IPS DF 19.7 (cell line): ENCODE measurements at places on chromosomes 16 and 17.

GRCh38 chr16:79721270-79721669 lies 120.7 kb upstream of the MAF start:
- DNase-seq, result no peak

DNA sequence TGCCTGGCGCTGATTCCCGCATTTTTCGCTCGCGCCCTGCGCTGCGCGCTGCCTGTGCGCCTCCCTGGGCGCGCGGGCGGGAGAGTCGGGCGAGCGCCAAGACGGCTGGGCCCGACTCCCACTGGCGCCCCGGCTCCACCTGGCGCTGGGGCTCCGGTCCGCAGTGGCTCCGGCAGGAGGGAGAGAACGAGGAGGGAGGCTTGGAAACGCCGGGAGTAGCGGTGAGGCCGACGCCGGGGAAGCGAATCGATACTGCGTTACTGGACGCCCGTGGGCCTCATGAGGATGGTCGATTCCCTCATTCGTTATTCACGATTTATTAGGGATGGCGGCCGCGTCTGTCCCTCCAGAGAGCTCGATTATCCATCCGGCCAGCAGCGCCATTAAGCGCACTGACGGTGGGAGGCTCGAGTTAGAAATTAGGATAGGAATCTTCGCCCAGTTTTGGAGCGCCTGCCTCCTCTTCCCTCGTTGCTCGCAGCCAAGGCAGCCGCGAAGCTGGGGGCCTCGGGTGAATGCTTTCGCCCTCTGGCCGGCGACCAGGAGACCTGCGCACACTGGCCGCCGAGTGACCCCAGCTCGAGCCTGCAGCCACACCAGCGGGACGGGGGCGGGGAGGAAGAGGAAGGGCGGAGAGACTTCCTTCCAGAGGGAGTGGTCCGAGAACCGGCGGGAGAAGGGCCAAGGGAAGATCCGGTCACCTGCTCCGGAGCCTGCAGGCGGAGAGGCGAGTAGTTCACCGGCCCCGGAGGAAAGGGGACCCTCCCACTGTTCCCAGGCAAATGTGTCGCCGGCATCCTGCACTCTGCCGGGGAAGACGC lies 1.3 kb upstream of the PCGF2 start:
- no peak for DNase-seq

DNA sequence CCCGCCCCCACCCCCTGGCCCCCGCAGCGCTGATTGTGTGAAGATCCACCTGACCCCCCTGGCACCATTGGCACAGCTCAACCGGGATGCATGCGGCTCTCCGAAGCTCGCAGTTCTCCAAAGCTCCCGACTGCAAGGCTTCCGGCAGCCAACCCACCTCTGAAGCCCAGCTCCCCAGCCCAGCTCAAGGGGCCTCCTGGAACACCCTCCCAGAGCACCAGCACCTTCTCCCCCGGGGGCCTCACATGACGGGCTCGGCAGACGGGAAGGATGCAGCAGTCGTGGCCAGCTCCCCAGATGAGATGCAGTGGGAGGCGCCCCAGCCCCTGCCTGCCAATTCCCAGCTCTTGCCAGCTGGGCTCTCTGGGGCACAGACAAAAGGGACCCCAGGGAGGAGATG lies 215.3 kb downstream of the ZNF423 start:
- no peak for DNase-seq

DNA sequence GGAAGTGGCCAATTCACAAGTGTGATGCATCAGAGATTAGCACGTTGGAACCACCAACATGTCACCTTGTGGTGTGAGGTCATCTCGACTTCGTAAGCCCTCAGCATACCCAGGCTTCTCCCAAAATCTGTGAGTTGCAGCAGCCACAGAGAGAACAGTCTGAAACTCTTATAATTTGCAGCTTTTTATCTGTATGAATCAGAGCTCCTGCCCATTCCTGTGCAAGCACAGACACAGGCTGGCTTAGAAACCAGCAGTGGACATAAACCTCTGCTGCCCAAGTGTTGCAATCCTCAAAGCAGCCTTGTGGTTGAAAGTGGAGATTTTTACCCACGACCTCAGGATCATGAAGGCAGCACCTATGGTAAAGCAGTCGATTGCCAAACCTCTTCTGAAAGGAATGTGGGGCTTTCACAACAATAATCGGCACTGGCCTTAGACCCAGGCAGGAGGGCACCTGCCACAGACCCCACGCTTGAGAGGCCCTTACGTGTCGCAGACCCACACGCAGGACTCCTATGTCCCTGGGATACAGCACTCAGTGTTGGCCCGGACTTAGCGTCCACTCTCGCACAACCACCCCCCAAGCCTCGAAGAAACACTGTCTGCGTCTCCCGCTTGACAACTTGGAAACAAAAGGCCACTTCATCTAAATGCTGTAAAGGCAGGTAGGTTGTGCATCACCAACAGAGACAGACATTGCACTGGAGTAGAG lies 24.5 kb upstream of the OSGIN1 start:
- DNase-seq, result no peak

GRCh38 chr16:84950906-84951305 lies 60.4 kb downstream of the ZDHHC7 start:
- no peak for DNase-seq

- no peak for DNase-seq
Observed at GRCh38 chr16:12000032-12000431, 23.5 kb downstream of the SNX29 start.

- DNase-seq, result no peak
Observed at GRCh38 chr16:62720651-62721050, 684.4 kb upstream of the CDH8 start.

DNA sequence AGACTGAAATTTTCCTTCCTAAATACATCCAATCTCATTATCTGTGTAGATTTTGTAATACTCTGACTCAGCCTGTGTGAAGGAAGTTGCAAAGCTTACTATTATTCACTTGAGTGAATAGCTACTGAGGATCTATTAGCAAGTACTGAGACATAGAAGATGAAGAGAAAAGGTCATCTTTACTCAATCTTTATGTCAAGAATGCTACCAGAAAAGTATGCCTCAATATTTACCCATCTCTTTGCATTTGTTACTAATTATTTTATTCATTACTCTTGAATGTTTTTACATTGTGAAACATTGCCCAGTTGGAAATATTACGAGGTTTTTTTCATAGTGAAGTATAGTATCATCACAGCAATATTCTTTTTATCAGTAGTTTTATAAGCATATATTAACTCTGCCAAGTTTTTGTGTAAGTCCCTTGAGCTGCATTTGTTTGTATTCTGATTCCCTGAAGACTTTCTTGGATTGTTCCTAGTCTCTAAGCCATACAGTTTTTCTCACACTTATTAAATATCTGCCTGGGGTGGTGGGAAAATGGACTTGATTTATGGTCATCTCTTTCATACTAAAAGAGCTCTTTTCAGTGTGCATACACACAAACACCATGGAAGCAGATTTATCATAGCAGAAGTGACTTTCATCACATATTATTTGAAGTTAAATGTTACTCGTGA lies 110.4 kb downstream of the MRTFB start:
- DNase-seq, result no peak

DNA sequence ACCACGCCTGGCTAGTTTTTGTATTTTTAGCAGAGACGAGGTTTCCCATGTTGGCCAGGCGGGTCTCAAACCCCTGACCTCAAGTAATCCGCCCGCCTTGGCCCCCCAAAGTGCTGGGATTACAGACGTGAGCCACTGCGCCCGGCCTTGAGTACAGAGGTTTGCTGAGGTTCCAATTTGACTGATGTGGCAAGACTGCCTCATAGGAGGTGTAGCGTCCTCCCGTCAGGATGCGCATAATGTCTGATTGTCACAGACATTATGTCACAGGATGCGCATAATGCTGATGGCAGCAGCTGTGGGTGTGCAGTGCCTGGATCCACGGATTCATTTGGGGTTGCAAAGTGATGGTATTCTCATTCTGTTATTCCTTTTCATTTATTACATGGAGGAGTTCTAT lies 45.2 kb downstream of the HAPSTR1 start:
- DNase-seq, result no peak

GRCh38 chr16:47037396-47037745 lies 63.9 kb upstream of the DNAJA2 start:
- no peak for DNase-seq

- no peak for DNase-seq
Observed at GRCh38 chr17:68431661-68432071, 25.6 kb downstream of the WIPI1 start.

GRCh38 chr17:73157521-73157890 lies 7.3 kb upstream of the SSTR2 start:
- no peak for DNase-seq

- no peak for DNase-seq
Observed at GRCh38 chr17:39979016-39979670, 1.5 kb upstream of the PSMD3 start.

DNA sequence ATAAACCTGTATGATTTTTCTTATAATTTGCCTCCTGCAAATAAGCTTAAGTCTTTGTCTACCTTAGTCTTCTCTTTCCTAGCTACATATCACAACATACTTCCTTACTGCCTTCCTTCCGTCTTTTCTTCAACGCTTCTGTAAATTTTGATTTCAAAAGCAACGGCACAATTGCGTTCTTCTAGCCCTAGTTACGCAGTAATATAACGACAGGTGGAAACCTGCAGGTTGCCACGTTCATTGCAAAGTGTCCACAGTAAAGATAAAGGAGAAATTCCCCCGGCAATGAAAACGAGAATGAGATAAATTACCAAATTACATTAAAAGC lies 546 bp upstream of the PSMD7 start:
- DNase-seq, result no peak

DNA sequence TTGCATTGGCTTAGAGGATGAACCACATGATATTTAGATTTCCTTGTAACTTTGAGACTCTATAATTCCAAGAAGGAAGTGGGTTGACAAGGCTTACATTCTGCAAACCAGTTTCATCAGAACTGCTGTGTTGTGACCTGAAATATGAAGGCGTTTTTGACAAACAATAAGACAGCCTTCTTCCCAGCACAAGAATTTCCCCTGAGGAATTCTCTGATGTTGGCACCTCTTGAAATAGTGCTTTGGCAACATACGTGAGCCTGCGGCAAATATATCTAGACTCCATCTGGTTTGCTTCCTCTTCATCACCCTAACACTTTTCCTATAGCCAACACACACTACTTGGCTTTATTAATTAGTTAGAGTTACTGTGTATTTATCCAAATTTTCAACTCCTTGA lies 585.5 kb upstream of the SOX9 start:
- DNase-seq, result no peak

DNA sequence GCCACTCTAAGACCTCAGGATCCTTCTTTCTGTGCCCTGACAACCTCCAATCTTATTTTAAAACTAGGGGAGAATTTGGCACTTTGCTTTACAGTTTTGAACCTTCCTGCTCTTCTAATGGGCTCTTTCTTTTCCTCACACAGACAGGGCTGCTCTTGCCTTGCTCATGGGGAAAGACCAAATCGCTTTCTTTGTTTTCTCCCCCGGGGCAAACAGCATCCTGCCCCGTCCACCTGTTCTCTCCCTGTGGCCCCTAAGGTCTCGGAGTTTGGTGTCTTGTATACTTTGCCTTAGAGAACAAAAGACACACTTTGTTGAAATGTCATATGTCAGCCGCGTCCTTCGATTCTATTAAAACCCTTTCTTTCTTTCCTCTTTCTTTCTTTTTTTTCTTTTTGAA lies 306.7 kb upstream of the SALL1 start:
- no peak for DNase-seq

DNA sequence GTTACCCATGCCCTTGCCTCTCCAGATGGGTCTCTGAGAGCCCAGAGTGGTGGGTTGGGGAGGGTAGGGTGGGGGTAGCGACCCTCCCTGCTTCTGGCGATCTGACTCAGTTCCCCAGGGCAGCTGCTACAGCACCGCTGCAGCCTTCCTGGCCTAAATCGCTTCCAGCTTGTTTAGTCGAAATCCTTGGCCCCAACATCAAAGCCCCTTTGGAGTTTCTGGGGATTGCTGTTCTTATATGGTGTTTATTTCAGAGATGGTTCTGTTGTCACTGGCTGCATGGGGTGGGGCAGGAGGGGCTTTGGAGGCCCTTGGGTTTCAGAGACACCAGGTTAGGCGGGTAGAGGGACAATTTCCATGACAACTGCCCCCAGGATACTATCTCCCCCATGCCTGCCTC lies 35.9 kb downstream of the FZD2 start:
- DNase-seq, result no peak

- no peak for DNase-seq
Observed at GRCh38 chr17:17551361-17551760, 40.1 kb downstream of the PEMT start.

DNA sequence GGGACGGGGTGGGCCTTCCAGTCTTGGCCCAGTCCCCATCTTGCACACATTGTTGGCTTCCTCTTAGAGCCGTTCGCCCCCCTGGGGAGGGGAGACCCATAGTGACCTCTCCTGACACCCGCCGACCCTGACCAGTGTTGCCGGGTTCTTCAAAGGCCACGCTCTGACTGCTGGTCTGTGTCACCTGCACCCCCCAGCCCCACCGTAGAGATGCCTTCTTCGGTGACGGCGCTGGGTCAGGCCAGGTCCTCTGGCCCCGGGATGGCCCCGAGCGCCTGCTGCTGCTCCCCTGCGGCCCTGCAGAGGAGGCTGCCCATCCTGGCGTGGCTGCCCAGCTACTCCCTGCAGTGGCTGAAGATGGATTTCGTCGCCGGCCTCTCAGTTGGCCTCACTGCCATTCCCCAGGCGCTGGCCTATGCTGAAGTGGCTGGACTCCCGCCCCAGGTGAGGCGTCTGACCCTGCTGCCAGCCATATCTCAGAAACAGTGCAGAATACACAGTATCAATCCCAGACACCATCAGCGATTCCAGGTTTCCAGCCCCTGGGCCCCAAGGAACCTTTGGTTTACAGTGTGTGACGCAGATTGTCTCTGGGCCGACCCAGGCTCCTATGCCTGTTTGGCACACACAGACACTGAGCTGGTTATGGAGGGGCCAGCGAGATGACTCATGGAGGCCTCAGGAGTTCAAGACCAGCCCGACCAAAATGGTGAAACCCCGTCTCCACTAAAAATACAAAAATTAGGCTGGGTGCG lies 1.3 kb downstream of the SLC26A11 start:
- no peak for DNase-seq

- DNase-seq, result no peak
Observed at GRCh38 chr17:76385892-76386786, 1.7 kb downstream of the SPHK1 start.

- no peak for DNase-seq
Observed at GRCh38 chr16:52597073-52597771, 50.3 kb upstream of the TOX3 start.

GRCh38 chr16:57609541-57610401 lies 18.7 kb upstream of the ADGRG1 start:
- no peak for DNase-seq

DNA sequence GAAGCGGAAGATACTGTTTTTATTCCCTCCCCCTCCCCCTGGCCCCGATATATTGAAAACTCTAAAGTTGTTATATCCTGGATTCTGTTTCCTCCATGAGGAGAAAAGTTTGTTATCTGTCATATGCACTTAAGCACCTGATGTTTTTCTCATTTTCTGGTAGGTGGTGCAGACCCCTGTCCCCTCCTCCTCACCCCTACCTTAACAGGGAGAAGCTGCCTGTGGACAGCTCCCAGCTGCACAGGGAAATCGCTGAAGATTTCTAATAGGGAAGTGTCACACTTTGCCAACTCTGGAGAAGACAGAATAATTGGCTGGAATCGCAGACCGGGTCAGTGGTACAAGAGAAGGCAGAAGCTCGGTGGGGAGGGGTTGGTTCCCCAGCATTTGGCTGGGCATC lies 45.3 kb upstream of the TOB1 start:
- DNase-seq, result no peak
